ENCODE measurements at places on chromosomes 7 and 10. TPM values are rescaled to one million over a fixed set of nuclear protein-coding genes. Genes with fewer than 3 reads are reported as not detected.

The CHRM2 gene
- 51.2 TPM for total RNA-seq

The DNAJC30 gene
- 21.1 TPM for total RNA-seq

- no peak for DNase-seq
Measured at GRCh38 chr7:4175346-4175973, 506.6 kb upstream of the FOXK1 start.

DNA sequence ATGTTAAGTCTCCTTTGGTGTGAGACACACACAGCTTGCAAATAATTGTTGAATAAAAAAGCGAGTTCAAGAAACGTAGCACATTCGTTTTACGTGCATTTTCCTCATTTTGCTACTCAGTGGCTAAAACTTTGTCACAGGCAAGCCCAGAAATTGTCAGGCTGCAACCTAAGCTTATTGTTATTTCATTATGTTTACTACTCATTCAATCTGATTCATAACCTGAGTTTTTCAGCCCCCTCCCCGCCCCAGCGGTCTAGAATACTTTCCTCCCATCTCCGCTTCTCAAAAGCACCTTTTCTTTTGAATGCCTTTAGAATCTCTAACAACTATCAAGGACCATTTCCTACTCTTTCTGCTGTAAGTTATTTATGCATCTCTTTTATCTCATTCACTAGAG is 1.1 kb downstream of the FAM133B start:
- DNase-seq, result no peak

- DNase-seq, result no peak
Measured at GRCh38 chr7:7254908-7255307, 72.6 kb downstream of the C1GALT1 start.

DNA sequence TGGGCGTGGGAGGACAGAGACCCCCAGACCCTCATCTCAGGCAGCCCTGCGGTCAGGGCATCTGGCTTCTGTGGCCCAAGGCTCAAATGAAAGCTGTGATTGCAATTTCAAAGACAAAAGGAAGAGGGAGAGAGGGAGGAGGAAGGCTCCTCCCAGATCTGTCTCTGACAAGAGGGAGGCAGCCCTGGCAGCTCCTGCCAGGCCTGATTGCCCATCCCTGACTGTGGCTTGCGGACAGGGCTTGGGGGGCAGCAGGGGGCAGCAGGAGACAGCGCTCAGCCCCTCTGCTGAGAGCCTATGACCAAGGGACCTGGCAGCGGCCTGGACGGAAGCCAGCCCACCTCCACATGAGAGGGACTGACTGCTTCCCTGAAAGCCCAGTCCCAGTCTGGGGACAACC is 91.8 kb downstream of the PTPRN2 start:
- DNase-seq, result no peak

GRCh38 chr10:103110407-103110806 is 82.7 kb downstream of the NT5C2 start:
- no peak for DNase-seq
